Kidney tubule cell (primary cell): ENCODE measurements at places on chromosomes 3 and 15.
A peak's percentile ranks its signal among the peaks of the same experiment; 100 is the strongest.

- no peak for DNase-seq
Measured at GRCh38 chr3:19116239-19116638, 32.1 kb upstream of the KCNH8 start.

GRCh38 chr3:85875589-85875988, 916.8 kb downstream of the CADM2 start:
- DNase-seq: no peak

DNA sequence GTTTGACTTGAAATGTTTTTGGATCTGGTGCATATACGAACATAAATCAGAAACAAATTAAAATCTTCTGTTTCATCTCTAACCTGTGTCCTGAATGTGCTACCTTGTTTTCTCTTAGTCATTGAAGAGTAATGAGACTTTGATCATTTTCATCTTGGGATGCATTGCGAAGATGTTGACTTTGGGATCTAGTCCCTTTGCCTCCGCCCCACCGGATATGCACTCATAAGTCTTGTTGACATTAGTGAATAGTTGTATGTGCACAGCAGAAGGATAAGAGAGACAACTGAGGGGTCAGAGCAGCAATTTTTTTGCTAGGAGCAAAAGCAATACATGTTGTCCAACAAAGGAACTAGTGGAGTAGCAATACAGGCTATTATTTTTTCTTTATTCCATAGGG, 35.9 kb upstream of the SPRED1 start:
- DNase-seq: no peak

GRCh38 chr3:52923963-52924362, 26.6 kb upstream of the STIMATE start:
- DNase-seq: no peak

DNA sequence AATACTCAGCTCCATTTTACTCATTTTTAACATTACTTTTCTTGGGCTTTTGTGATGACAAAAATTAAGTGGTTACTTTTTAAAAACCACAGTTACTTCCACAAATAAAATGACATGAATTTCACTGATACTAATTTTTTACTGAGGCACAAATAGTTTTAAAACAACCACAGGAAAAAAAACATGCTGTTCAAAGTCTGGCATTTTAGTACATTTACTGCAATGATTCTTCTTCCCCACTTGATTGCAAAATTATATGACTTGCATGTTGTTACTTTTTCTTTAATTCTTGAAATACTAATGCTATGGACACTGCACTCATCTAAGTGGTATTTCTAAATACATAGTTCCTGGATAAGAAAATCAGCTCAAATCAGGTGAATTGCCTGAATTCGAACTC, 24.8 kb upstream of the SLMAP start:
- DNase-seq: no peak

DNA sequence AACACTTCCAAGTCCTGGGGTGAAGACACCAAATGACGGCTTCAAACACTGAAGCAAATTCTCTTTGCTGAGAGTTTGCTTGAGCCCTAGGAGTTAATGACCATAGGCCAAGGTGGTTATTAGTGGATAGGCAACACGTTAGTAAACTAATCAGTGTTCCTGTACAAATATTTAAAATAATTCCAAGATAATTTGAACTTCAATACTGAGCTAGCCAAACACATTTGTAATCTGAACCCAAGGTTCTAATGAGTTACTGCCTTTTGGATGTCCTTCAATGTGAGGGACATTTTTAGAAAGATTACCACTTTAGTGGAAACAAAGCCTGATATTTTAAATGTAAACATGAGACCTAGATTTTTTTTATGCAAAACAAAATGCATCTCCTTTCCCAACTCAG, 94.6 kb downstream of the THRB start:
- no peak for DNase-seq

DNA sequence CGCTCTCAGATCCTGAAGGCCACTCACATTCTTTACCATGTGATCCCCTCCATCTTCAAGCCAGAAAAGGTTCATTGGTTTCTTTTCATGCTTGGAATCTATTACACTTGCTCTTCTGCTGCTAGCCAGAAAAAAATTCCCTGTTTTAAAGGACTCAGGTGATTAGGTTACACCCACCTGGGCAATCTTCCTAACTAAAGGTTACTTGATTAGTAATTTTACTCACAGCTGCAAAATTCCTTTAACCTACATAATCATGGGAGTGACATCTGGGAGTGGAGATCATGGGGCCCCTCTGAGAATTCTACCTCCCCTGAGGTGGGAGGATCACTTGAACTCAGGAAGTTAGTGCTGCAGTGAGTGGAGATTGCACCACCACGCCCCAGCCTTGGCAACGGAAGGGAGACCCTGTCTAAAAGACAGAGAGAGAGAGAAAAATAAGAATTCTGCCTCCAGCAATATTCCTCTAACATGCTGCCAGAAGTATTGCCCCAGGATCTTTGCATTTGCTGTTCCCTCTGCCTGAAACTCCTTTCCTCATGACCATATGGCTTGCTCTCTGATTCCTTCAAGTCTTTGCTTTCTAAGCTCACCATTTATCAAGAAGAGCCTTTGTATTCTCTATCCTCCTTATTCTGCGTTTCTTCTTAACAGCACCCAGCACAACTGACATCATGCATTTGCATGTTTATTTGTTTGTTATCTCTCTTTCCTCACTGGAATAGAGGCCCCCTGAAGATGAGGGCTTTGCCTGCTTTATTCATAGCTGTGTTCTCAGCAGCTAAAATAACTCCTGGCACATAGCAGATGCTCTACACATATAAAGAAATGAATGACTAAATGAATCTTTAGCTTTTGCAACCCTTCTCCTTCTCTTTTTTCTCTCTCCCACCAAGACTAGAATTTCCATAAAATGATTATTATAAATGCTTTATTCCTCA, 68.2 kb downstream of the EDEM1 start:
- DNase-seq: peak; percentile 67

DNA sequence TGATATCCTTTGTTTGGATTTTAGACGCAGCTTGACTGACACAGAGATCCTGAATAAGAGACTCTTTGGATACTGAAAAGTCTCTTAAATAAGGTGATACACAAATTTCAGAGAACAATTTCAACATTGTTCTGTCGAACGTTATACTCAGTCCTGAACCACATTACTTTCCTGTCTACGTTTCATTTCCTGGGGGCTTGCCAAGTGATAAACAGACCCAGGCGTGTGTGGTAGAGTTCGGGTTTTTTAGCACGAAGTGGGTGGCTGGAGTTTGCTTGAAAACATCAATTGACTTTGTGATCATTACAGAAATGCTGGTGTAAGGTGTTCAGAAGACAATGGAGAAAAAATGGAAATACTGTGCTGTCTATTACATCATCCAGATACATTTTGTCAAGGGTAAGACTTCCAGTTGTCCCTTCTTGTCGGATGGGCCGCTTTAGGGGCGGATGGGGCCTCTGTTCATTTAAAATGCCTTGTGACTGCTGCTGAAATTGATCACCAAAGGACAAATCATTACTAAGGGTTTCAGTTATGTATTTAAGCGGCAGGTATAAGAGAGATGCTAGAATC, at the start of gene CD96:
TSS of gene CD96 (plus strand) at position 287 of the 573 bp plus-strand sequence. CDS start at position 339, 52 bp downstream.
- no peak for DNase-seq

GRCh38 chr3:27533261-27533607, 49.0 kb upstream of the SLC4A7 start:
- peak; percentile 56 for DNase-seq

DNA sequence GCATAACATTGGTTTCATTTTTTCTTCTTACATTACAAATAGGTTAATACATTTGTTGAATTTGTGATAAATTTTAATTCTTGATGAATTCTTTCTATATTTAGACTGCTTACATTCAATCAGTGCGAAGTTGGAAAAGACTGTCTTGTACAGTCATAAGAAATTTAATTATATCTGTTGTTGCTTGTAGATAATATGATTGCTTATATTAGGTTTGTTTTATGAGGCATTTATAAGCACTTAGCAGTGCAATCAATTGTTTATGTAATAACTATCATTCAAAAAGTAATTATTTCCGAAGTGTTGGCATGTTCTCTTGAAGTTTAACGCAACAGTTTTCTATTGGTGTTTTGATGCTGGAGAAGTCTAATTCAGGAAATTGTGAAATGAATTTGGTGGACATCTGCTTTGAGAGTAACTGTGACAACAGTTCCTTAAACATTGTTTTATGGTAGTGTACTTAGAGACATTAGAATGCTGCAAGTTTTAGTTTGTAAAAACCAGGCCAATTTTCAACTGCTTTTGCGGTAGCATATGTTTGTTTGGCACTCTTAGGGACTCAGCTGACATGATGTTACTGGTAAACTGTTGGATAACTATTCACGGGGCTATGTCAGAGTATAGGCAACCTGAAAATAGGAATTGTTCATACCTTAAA, 99.7 kb downstream of the NAALADL2 start:
- no peak for DNase-seq

DNA sequence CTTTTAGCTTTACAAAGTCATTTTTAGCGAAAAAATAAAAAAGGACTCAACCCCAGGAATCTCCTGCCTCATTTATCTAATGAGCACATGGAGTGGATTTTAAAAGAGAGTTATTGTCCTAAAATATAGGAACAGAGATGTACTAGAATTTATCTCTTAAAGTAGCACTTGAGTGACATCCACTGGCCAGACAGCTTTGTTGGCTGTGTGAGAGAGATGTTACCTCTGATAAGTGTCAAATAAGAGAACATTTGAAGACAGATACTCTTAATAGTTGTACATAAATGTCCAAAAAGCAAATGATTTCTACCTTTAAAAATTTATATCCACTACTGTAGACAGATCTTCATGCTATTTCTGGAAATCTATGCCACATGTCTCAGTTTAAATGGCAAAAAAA, 12.3 kb upstream of the MFSD1 start:
- peak; percentile 62 for DNase-seq

GRCh38 chr15:96123028-96123400, 207.5 kb upstream of the NR2F2 start:
- DNase-seq: no peak

GRCh38 chr3:10470120-10471053, 35.0 kb downstream of the ATP2B2 start:
- DNase-seq: no peak

DNA sequence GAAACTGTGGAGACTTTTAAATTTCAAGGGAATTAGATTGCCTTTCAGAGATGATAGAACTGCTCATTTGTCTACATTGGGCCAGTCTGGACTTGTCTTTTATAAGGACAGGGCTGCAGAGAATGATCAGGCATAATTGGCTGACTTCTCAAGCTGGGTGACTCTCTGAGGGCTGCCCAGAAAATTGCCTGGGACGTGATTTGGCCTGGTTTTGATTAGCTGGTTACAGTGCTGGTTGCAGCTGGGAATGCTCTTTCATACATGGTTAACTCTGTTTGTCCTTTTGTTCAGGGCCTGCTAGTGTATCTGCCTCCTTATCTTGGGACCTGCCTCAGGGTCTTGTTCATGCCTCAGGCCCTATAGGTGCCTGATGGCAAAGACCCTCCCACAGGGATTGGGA, 245.6 kb downstream of the CLSTN2 start:
- DNase-seq: no peak

- DNase-seq: no peak
Measured at GRCh38 chr15:52397118-52397517, 101.5 kb upstream of the MYO5C start.

GRCh38 chr3:174891524-174892203, 32.5 kb downstream of the NAALADL2 start:
- DNase-seq: peak; percentile 9

GRCh38 chr15:64895285-64896065, 16.2 kb upstream of the ANKDD1A start:
- DNase-seq: peak; percentile 36

GRCh38 chr3:15339786-15340215, 7.4 kb upstream of the SH3BP5 start:
- DNase-seq: peak; percentile 82

DNA sequence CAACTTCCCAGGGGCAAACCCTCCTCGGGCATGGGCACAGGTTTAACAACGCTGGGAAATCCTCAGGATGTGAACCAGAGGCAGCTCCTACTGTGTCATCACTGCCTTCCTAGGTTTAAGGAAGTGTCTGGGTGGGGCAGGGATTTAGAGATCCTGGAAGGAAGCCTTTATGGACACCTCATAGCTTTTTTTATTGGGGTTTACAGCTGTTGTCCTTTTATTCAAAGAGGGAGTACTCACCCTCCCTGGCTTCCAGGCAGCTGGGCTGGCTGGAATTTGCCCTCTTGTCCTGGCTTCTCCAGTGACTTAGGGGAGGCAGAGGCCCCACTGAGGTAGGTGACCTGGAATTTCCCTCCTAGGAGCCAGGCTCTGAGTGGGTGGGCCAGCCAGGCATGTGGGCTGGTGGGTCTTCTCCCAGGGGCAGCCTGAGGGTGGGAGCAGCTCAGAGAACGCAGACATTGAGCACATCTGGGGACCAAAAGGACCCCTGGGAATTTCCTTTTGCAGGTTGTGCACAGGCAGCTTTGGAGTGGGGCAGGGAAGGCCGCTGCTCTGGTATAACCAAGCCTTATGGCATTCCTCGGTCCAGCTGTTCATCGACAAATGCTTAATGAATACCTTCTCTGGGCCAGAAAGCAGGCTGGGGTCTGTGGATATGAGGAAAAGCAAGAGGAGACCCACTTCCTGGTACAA, 13.5 kb upstream of the FAM3D start:
- no peak for DNase-seq

DNA sequence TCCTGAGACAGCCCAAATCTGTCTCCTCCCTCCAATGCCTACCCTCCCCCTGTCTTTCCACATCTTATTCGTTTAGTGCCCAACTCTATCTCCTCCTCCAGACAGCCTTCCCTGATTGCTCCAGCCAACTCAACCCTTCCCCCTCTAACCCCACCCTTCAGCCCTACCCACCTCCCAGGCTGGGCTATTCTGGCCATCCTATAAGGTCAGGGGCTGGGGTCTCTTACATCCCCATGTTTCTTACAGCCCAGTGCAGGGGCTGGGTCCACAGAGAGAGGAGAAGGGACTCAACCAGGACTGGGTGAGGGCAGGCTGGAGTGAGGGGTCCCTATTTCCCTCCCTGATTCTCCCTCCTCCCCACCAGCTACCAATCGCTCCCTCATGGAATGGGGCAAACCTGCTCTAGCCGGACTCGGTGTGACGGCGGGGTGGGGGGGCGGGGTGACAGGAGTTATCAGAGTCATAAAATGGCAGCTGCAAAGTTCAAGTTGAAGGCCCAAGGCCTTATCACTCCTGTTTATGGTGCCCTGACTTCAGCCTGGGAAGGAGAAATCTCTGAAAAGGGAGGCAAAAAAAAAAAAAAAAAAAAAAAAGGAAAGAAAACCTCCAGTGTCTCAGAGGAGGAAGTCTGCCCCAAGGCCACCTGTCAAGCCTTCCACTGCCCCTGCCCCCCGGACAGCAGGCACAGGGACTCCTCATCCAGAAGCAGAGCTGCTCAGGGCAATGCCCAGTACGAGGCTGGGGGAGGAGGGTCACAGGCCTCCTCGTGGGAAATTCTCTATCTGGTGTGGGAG, 2.1 kb downstream of the VIPR1 start:
- no peak for DNase-seq

- no peak for DNase-seq
Measured at GRCh38 chr3:79424811-79425210, 343.0 kb downstream of the ROBO1 start.
